Brain microvascular endothelial cell (primary cell): ENCODE measurements at places on chromosomes 11 and 22.

DNA sequence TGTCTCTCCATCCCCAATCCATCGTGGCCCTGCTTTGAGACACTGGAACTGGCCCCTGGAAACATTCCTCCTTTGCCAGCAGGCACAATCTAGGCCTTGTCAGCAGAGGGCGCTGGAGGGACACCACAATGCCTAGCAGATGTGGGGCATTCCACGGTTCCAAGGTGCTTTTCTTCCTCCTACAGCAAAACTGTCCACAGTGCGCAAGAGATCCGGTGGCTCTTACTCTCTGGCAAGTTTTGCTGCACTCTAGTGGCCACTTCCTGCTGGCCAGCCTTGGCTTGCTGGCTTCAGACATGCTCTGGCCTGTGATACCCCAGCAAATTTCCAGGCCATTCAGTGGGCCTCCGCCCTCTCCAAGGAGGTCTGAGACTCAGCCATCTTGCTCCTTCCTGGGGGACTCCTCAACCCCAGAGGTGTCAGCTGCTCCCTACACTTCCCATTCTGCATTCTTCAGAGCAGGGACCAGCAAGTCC, 17.1 kb upstream of the RBM4B start:
- DNase-seq = peak; percentile 97

DNA sequence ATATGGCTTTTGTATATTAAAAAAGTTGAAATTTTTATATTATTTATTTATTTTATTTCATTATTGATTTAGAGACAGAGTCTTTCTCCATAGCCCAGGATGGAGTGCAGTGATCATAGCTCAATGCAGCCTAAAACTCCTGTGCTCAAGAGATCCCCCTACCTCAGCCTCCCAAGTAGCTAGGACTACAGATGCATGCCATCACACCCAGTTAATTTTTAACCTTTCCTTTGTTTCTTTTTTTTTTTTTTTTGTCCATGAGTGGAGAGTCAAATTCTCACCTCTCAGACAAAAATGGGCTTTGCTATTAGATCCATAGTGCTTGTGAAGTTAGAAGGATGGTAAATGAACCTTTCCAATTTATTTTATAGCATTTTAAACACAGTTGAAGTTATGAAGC, 182.5 kb downstream of the SOX6 start:
- DNase-seq = no peak

- no peak for DNase-seq
Observed at GRCh38 chr22:27060190-27060589, 402.8 kb downstream of the MIAT start.

DNA sequence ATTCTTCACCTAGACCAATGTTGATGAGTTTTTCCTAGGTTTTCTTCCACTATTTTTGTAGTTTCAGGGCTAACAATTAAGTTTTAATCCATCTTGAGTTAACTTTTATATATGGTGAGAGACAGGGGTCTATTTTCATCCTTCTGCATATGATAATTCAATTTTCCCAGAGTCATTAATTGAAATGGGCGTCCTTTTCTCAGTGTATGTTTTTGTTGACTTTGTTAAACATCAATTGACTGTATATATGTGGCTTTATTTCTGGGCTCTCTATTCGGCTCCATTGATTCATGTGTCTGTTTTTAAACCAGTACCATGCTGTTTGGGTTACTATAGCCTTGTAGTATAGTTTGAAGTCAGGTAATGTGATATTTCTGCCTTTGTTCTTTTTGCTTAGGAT, 282.1 kb downstream of the INSC start:
- no peak for DNase-seq

GRCh38 chr22:36763576-36763975, 12.3 kb downstream of the IFT27 start:
- DNase-seq = no peak

GRCh38 chr11:6225896-6226295, 8.5 kb downstream of the FHIP1B start:
- no peak for DNase-seq

- DNase-seq = no peak
Observed at GRCh38 chr11:16797776-16798175, 59.3 kb downstream of the C11orf58 start.

DNA sequence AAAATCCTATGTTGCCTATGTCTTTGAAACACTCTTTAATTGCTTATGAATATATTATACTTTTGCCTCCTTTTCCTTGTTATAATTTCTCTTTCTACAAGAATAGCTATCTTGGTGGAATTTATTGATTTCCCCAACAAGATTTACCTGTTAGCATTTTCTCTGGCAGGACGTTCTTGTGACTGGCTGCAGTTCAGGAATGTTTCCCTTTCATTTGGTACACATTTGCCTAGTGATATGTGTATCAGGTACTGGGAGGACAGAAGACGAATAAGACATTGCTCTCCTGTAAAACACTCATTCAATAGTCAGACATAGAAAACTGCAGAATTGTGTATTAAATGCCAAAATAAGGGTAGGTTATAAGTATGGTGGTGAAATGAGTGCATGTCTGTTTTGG, 279.9 kb downstream of the FAT3 start:
- DNase-seq = no peak

- no peak for DNase-seq
Observed at GRCh38 chr22:26722159-26722558, 64.8 kb downstream of the MIAT start.

DNA sequence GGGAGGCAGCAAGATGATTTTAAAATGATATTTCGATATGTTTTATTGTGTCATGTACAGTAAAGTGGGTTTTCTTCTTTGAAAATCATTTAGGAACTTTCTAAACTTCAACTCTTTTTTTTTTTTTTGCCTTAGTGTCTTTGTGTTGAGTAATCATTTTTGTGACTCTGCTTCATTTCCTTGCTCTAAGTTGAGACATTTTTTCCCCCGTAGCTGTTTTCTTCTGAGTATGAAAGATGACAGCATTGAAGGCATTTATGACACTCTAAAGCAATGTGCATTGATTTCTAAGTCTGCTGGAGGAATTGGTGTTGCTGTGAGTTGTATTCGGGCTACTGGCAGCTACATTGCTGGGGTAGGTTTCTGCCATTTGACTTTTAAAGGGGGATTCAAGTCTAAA, 23.5 kb downstream of the RRM1 start:
- DNase-seq = peak; percentile 31

GRCh38 chr11:103985041-103985440, 51.4 kb upstream of the DDI1 start:
- DNase-seq = no peak

DNA sequence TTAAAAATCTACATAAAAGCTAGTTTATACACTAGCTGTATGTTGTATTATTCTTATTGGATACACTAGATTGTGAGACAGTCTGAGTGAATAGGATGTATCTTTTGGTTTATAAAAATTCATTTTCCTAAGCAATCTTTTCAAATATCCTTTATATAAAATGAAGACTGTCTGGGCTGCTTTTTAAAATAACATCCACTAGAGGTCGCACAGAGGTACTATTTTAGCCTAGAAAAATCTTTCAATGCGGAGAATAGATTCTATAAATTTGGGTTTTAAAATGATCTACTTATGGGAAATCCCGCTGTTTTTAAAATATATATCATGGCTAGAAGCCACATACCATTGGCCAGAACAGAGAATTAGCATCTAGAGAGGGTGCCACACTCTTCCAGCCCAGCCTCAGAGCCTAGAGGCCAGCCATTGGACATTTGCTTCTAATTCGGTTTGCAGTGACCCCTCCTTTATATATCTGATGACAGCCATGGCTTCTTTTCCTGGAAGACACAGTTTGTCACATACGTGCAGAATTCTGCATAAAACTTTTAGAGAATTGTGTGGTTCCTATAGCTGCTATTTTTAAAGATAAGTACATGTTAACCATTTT, 7.3 kb downstream of the C11orf97 start:
- DNase-seq = peak; percentile 42

DNA sequence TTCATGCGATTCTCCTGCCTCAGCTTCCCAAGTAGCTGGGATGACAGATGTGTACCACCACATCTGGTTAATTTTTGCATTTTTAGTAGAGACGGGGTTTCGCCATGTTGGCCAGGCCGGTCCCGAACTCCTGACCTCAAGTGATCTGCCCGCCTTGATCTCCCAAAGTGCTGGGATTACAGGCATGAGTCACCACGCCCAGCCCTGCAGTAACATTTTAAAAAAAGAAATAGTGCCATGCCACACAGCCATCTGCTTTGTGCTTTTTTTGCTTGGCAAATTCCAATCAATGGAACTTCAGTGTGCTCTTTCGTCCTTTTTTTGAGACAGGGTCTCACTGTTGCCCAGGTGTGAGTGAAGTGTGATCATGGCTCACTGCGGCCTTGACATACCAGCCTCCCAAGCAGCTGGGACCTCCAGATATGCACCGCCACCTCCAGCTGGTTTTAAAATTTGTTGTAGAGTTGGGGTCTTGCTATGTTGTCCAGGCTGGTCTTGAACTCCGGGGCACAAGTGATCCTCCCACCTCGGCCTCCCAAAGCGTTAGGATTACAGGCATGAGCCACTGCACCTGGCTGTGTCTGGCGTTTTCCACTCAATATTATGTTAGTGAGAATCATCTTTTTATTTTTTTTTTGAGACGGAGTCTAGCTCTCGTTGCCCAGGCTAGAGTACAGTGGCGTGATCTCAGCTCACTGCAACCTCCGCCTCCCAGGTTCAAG, 1.8 kb upstream of the CHADL start:
- DNase-seq = no peak

DNA sequence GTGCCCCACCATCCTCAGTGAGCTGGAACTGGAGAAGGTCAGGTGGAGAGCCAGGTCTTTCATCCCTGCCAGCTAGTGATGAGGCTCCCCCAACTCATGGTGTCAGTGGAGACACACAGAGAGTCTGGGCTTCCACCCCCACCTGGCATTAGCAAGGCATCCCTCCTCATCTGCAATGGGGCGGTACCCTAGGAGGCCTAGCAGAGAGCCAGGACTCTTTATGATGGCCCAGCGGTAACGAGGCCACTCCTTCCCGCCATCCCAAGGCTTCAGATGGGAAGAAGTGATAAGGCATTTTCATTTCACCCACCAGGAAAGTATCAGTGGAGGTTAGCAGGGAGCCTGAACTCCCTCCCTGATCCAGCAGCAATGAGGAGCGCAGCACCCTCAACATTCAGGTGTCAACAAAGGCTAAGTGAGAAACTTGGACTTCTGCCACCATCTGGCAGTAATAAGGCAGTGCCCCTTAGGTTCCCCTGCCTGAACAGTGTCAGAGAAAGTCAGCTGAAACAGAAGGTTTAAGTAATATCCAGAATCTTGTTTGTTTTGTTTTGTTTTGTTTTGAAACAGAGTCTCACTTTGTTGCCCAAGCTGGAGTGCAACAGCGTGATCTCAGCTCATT, 40.5 kb upstream of the FBLN1 start:
- DNase-seq = no peak

- DNase-seq = no peak
Observed at GRCh38 chr22:47033648-47034000, 271.2 kb downstream of the TBC1D22A start.

- DNase-seq = no peak
Observed at GRCh38 chr11:71153005-71153390, 99.4 kb downstream of the SHANK2 start.

- no peak for DNase-seq
Observed at GRCh38 chr22:20021196-20022181, 579 bp downstream of the TANGO2 start.

DNA sequence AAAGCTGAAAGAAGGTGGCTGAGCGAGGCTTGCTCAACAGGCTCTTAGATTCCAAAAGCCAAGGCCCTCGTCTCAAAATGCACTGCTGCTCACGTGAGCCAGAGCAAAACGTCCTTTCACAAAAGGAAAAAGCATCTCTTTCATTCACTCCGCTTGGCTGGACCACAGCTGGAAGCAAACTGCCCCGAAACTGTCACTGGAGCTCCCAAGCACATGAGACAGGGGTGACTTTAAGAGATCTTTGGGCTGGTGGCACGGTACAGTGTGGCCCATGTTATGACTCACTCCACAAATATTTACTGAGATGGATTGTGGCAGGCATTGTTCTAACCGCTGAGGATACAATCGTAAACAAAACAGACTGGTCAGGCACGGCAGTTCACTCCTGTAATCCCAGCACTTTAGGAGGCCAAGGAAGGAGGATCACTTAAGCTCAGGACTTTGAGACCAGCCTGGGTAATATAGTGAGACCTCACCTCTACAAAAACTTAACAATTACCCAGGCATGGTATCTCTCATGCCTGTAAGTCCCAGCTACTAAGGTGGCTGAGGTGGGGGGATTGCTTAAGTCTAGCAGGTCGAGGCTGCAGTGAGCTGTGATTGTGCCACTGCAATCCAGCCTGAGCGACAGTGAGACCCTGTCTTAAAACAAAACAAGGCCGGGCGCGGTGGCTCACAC, 3.6 kb downstream of the PLA2G6 start:
- DNase-seq = peak; percentile 87

DNA sequence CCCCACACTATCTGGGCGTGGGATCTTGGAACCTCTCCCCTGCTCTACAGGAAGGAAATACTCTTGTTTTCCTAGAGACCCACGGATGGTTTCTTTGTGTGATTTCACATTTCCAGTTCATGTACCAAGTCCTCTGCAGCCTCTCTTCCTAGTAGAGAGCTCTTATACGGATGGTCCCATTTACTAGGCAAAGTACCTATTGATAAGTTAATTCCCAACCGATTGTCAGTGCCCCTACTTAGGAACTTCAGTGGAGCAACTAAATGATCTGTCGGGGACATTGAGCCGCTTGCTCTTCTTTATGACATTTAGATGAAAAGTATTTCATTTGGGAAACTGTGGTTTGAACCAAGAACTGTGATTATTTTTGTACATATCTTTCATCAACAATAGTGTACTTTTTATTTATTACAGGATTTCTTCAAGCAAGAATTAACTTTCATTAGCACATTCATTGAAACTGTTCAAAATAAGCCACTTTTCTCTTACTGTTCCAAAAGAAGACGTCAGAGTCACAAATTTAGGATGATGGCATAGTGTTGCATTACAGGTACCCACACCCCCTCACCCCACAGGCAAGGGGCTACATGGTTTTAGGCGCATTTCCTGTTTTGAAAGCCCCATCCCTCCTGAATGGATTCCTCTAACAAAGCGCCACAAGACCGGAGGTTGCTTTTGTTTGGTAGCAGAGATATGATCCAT, 34.2 kb downstream of the ELMOD1 start:
- DNase-seq = no peak

- no peak for DNase-seq
Observed at GRCh38 chr11:121763526-121763925, 310.8 kb upstream of the SORL1-AS1 start.

DNA sequence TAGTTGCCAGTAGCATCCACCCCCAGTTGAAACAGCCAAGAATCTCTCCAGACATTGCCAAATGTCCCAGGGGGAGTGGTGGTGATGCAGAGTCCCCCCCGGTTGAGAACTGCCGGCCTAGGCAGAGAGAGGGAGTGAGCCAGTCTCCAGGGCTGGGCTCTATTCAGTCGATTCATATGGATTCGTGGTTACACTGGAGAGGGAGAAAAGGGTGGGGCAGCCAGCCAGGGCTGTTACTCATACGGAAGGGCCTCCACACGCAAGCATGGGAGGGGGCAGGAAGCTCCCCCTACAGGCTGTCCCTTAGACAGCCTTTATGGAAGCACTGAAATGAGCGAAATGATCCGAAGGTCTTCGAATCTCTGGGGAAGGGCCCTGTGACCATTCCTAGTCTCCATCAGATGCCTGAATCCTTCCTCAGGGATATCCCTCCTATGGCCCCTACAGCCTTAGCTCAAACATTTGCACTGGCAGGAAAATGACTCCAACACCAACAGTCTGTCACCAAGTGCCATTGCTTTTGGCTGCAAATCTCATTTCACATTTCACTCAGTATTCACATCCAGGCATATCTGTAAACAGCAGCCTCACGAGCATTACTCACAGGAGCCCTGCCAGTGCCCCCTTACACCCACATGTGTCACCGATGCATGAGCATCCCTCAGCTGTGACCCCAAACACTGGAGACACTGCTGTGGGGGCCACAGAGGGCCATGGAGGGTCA, 18.4 kb upstream of the TLCD5 start:
- DNase-seq = peak; percentile 86
